Type B pancreatic cell (in vitro differentiated cells): ENCODE measurements at places on chromosomes 6 and 20. TPM values are rescaled to one million over a fixed set of nuclear protein-coding genes. Genes with fewer than 3 reads are reported as not detected.
A peak's percentile ranks its signal among the peaks of the same experiment; 100 is the strongest.

DNA sequence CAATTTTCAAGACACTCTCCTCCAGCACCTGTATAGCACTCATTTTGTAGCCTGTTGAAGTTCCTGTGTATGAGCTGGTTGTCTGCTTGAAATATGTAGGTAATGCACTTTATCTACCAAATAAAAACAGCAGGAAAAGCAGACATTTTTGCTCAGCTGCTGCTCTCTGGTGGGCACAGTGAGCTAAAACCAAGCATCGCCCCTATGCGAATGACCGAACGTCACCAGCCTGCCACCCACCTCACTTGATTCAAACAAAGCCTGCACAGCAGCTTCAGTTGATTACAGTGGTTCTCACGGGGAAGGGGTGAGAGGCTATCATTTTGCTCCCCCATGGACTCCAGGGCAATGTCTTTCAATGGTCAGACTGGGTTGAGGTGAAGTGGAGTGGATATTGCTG, 185.7 kb downstream of the SASH1 start:
- DNase-seq, result no peak

DNA sequence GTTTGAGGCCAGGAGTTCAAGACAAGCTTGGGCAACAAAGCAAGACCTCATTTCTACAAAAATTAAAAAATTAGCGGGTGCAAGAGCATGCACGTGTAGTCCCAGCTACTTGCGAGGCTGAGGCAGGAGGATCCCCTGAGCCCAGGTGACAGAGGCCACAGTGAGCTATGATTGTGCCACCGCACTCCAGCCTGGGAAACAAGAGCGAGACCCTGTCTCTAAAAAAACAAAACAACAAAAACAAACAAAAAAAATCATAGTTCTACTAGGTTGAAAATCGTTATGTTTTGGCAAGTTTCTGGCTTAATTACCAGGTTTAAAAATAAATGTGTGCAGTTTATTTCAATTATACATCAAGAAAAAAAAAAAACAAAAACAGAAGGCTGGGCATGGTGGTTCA, 2.6 kb downstream of the EIF2S2 start:
- no peak for DNase-seq

Gene OR2H2
- not detected in 2 replicates for total RNA-seq

Gene GUCA1A
- 0.41 and 0.57 TPM in 2 replicates for total RNA-seq

DNA sequence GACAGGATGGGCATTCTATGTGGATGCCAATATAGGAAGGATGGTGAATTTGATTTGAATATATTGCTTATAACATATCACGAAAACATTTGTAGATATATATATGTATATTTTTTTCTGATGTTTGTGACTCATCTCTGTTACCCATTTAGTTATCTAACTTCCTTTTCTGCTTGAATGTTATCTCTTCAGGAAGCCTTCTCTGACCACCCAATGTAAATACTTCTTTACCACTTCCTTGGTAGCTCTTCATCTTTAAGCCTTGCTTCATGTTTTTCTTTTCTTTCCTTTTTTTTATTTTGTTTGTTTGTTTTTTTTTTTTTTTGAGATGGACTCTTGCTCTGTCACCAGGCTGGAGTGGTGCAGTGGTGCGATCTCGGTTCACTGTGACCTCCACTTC, 260.5 kb upstream of the EPHA7 start:
- DNase-seq, result no peak

DNA sequence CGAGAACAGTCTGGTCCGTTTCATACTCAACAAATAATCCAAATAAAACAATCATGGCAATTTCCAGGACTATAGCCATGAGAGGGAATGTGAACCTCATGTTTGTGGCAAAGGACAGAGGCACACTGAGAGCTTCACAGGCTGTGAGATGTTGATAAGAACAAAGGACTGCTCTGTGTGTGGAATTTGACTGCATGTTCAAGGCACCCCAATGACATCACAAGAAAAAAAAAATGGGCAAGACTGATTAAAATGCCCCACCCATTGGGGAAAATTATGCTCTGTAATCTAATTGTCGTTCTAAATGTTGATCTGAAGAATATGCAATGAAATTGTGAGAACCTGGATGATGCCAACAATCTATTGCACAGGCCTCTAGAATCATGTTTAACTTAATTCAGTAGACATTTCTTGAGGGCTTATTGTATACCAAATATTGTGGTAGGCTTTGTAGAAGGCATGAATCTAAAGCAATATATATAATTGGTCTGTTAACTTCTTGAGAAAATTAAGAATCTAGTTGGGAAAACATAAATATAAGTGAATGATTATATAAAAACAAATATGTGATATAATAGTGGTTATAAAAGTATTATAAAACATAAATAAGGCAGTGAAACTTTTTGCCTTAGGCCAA, at the start of gene RHAG:
Gene RHAG (minus strand): TSS at position 127 of the 637 bp plus-strand sequence. CDS start 27 bp downstream, at position 100.
- DNase-seq, result no peak

GRCh38 chr20:39268981-39269461, 306.9 kb downstream of the DHX35 start:
- peak; percentile 73 for DNase-seq

DNA sequence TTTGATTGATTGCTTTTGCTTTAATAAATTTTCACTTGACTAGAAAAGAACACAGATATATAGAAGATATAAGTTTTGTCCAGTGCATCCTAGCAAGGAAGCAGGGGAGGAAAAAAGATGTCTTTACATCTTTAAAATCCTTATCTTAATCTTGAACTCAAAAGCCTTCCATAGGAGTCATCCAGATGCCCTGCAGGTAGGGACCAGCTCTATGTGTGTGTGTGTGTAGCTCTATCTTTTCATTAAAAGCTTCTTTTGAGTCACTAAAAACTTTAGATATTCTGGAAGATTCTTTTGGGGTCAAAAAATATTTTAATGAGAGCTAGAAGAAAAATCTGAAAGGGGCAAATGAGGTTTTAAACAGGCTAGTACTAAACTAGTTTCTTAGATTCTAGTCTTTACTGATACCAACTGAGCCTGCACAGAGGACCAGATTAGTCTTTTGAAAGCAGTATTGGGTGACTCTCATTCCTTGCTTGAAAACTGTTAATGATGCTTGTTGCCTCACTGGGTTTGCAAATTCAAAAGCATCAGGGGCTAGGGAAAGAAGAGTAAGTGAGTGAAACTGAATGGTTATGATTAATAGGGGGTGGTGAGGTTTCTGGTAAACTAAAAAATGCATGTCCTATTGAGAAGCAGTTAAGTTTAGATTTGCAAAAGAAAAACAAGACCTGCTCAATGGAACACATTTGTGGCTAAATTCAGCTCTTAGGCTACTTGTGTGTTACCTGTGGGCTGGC, 40.6 kb upstream of the JAG1 start:
- DNase-seq, result no peak

GRCh38 chr6:167705211-167705750, 121.4 kb upstream of the AFDN start:
- no peak for DNase-seq

Gene C6orf132
- total RNA-seq, result 22.9 and 56.4 TPM in 2 replicates

DNA sequence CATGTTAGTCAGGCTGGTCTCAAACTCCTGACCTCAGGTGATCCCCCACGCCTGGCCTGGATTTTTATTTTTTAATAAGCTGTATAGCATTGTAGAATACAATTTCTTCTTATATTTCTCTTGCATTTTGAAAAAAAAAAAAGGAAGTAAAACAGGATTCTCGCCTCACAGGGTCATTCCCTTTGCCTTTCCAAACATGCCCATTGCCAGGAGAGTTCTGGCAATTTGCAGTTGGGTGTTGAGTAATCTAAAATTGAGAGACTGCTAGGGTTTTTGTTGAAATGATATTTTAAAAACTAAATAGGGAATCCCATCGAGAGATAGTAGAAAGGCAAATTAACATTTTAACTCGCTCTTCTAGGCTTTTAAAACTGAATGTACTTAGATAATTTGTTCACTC, 196.1 kb downstream of the JARID2 start:
- DNase-seq, result no peak

Gene SERINC1
- total RNA-seq, result 82.8 and 101 TPM in 2 replicates

Gene TINAG
- total RNA-seq, result 0.33 TPM in 1 of 2 replicates, not detected in the other
